ENCODE measurements at places on chromosomes 2 and 18. TPM values are rescaled to one million over a fixed set of nuclear protein-coding genes. Genes with fewer than 3 reads are reported as not detected.

The ADD2 gene
- total RNA-seq, result not detected

The MTERF4 gene
- total RNA-seq, result 17.4 TPM

The ANKRD30BL gene
- total RNA-seq, result not detected

The YIPF4 gene
- total RNA-seq, result 63.2 TPM

The NEUROD1 gene
- not detected for total RNA-seq

The DSG3 gene
- not detected for total RNA-seq

The GRB14 gene
- total RNA-seq, result not detected

The IL1R2 gene
- total RNA-seq, result 0.36 TPM

The DYNAP gene
- total RNA-seq, result not detected

The UGT1A5 gene
- not detected for total RNA-seq

The LHCGR gene
- total RNA-seq, result not detected

The SPP2 gene
- not detected for total RNA-seq

The CCBE1 gene
- 152 TPM for total RNA-seq

The TSPYL6 gene
- total RNA-seq, result not detected

The CD226 gene
- total RNA-seq, result 0.74 TPM

The RUFY4 gene
- total RNA-seq, result not detected

The GPR55 gene
- total RNA-seq, result not detected

The RAB3GAP1 gene
- 61.1 TPM for total RNA-seq

The COL4A3 gene
- total RNA-seq, result not detected

The GALNT13 gene
- not detected for total RNA-seq

The HOXD11 gene
- 8.1 TPM for total RNA-seq

The ERBB4 gene
- not detected for total RNA-seq

The PSD4 gene
- total RNA-seq, result 1.0 TPM

The STPG4 gene
- not detected for total RNA-seq

The CABLES1 gene
- total RNA-seq, result 5.0 TPM

The CAPN13 gene
- not detected for total RNA-seq

The OTOS gene
- not detected for total RNA-seq

The ERMN gene
- total RNA-seq, result not detected

Data from HFFc6 (cell line).